ENCODE measurements at places on chromosomes 3 and 15.

DNA sequence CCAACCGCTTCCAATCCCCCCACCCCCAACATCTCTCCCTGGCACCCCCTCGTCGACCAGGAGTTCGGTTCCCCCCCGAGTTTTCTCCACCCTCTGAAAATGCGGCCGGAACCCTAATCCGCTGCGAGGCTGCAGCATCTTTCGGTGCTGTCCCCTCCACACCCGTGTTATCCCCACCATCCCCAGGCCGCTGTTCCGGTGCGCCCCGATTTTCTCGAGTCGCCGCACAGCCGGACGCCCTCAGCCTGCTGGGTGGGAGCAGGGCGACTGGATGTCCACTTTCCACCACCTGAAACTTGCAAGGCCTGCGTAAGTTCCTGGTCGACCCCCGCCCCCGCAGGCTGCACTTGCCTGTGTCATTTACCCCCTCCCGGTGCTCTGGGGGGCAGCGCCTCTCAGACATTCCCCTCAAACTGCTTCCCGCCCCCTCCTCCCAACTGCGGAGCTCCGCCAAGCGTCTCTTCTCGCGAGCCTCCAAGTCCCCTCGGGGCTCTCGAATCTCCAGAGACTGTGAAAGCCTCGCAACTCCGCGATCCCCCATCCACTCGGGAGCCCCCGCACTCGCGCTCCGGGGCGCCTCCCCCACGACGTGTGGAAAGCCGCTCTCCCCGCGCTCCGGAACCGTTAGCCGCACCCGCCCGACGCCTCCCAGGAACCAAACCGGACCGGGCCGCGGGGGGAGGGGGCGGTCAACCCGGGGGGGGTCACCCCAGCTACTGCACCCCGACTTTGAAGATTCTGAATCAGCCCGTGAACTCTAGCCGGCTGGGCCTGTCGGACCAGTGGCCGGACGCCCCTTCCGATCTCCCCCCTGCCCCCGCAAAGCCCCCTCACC, 566 bp downstream of the ETV5 start:
- DNase-seq: no peak

GRCh38 chr15:83475551-83475950, 28.4 kb downstream of the SH3GL3 start:
- no peak for DNase-seq

DNA sequence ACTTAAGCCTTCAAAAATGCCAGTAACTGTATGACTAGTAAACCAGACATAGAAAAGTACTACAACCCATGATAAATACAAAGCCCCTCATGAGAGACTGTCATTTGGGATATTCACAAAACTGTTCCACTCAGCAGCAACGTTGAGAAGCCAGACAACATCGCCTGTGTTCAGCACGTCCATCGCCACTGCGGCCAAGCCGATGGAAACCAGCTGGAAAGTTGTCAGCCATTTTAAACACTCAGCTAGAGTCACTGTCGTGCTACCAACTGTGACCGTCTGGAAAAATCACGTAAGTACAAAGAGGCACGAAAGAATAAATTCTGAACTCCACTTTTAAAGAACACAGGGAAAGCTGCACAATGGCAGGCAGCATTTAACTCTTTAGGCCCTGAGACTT, 340.7 kb upstream of the WNT5A start:
- DNase-seq: no peak

DNA sequence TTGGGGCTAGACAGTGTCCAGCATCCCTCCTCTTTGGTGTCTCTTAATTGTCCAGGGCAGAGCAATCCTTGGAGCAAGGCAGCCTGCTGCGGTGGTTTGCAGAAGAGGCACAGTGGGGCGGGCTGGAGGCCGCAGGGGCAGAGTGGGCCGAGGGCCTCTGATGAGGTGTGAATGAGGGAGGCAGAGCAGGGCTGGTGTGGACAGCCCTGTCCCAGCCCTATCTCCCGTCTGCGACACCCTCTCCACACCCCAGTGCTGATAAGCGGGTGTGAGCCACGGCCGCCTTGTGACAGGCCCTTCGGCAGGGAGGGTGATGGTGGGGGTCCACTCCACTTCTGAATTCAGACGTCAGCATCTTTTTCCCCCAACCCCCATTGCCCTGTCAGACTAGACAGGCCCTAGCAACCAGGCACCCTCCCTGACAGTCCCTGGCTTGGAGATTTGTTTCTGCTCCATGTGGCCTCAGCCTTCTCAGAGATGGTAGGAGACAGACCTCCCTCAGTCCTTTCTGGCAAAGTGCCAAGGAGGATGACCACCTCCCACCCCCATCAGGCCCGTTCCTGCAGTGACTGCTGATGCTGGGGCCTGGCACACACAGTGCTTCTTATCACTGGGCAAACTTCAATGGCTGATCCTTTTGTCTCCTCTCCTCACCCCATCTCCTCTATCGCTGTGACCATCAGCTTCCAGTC, 37.3 kb downstream of the EXOG start:
- DNase-seq: no peak

- no peak for DNase-seq
These were observed 284.5 kb upstream of the MME start for GRCh38 chr3:154795582-154795981.

DNA sequence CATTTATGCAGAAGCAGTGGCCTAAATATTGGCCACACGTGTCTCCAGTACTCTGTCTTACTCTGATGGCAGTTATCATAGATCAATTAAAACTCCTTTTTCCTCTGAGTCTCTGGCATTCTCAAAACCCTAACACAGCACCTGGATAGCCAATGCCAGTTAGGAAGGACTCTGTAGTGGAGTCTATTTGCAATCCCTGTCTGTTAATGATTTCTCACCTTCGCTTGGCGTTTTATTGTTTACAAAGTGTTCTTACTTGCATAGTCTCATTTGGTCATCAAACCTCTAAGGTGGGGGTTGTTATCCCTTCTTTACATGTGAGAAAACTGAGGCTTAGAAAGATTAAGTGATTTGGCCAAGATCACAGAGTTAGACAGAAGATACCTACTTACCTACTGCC, 258.8 kb downstream of the IL5RA start:
- DNase-seq: no peak

GRCh38 chr15:80593486-80594030, 101.6 kb upstream of the ABHD17C start:
- no peak for DNase-seq

GRCh38 chr3:50147016-50147415, 8.1 kb upstream of the SEMA3F start:
- DNase-seq: no peak

DNA sequence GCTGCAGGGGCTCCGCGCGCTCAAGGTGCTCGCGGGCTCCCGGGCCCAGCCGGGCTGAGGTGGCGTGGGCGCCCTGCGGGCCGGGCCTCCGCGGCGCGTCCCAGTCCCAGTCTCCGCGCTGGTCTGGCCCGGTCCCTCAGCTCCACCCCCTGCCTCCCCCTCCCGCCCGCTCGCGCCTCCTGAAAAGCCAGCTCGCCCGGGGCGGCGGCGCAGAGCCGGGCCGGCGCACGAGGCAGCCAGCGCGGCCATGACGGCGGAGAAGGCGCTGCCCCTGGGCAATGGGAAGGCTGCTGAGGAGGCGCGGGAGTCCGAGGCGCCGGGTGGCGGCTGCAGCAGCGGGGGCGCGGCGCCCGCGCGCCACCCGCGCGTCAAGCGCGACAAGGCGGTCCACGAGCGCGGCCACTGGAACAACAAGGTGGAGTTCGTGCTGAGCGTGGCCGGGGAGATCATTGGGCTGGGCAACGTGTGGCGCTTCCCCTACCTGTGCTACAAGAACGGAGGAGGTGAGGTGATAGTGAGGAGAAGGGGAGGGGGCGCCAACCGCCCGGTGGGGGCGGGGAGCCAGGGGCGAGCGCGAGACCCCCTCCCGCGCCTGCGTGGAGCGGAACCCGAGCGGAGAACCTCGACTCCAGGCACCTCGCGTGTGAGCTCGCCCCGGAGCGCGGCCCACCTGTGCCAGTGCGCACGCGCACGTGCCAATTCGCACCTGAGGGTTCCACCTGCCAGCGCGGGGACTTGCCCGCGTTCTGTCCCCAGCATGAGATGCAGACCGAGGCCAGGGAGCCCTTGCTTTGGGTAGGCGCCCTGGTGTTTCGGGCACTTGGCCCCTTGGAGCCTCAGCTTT, at the start of gene SLC6A11:
Gene SLC6A11, plus strand, starts transcription at position 210 of the 844 bp plus-strand sequence. Its CDS starts 38 bp downstream, at position 248.
- no peak for DNase-seq

Data from NCI-H2029 (cell line).